Suppressor macrophage treated with lipopolysaccharide for 1 hour (primary cell): ENCODE measurements at places on chromosomes 5 and 9.
A peak's percentile ranks its signal among the peaks of the same experiment; 100 is the strongest.

DNA sequence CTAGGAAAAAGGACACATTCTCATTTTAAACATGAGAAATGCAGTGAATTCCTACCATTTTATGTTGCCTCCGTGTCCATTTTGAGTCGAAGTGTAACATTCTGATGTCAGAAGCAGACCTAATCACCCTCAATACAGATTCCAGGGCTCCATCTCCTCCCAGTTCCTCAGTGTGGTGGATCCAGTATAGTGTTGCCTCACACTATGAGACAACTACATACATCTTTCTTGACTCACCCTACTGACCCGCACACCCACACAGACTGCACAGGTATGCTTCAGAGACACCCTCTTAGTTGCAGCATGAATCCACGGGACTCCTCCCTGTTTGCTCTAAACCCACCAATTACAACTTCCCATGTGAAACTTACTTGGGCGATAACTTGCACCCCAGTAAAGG is 564.9 kb downstream of the SEMA5A start:
- DNase-seq: no peak

DNA sequence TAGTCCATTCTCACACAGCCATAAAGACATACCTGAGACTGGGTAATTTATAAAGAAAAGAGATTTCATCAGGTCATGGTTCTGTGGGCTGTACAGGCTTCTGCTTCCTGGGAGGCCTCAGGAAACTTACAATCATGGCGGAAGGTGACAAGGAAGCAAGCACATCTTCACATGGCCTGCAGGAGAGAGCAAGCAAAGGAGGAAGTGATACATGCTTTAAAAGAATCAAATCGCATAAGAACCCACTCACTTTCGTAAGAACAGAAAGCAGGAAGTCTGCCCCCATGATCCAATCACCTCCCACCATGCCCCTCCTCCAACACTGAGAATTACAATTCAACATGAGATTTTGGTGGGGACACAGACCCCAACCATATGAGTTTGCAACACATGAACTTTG is 5.1 kb upstream of the FBXO38 start:
- DNase-seq: no peak

GRCh38 chr5:135990528-135991255 is 35.9 kb upstream of the LECT2 start:
- DNase-seq: peak; percentile 66

DNA sequence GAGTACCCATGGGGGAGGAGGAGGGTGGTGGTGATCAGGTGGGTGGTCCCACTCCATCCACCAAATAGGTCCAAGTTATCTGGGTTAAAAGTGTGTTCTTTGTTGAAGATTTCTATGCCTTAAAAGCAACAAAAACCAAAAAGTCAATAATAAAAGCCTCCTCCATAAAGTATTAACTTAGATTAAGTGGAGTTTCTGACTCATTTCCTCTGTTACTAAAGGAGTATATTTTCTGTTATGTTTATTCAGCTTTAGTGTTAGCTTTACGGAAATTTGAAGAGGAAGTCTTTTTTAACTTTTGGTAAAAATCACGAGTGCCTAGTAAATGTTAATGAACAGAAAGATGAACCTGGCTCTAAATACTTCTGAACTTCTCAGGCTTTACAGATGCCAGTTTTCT is 17.8 kb downstream of the FBXO38 start:
- no peak for DNase-seq

DNA sequence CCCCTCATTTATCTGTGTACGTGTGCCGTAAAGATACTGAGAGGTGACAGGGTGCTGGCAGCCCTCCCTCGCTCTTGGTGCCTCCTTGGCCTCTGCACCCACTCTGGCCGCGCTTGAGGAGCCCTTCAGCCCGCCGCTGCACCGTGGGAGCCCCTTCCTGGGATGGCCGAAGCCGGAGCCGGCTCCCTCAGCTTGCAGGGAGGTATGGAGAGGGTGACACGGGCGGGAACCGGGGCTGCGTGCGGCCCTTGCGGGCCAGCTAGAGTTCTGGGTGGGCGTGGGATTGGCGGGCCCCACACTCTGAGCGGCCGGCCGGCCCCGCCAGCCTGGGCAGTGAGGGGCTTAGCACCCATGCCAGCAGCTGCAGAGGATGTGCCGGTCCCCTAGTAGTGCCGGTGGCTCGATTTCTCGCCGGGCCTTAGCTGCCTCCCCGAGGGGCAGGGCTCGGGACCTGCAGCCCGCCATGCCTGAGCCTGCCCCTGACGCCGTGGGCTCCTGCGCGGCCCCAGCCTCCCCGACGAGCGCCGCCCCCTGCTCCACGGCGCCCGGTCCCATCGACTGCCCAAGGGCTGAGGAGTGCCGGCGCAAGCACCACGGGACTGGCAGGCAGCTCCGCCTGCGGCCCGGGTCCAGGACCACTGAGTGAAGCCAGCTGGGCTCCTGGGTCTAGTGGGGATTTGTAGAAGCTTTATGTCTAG is 21.6 kb downstream of the NKX2-5 start:
- DNase-seq: no peak

- no peak for DNase-seq
Observed at GRCh38 chr5:55533521-55534435, 986 bp downstream of the PLPP1 start.
